ENCODE measurements at places on chromosomes 1 and 21.
A peak's percentile ranks its signal among the peaks of the same experiment; 100 is the strongest.

DNA sequence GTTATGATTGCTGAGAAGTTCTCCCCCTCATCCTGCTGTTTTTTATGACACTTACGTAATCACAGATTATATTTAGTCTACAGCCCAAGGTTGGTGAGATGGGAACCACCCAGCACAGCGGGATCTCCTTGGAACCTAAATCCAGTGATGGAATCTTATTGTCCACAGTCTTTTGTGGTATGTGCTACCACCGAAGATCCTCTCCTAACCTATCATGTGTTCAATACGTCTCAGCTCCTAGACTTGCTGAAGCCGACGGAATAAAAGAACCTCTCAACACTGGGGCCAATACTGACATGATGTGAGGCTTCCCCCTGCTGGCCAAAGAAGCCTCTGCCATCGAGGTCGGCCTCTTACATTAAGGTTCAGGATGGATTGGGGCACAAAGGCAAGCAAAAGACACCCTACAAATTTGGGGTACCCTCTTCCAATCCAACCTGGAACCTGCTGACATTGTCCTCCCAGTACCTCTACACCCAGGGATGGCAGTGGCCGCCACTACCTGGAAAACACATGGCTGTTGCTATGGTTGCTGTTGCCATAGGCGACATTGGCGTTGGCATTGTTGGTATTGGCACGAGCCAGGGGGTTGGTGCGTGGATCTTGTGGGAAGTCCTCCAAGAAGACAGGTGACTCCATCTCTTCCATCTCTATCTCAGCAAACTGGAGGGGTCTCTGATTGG is 19.4 kb upstream of the KIF21B start:
- DNase-seq: peak; percentile 37

- no peak for DNase-seq
Observed at GRCh38 chr1:179126338-179127060, 44.6 kb downstream of the TOR3A start.

- peak; percentile 46 for DNase-seq
Observed at GRCh38 chr1:78676347-78676982, 26.8 kb downstream of the IFI44 start.

- no peak for DNase-seq
Observed at GRCh38 chr1:7107109-7107830, 322.0 kb downstream of the CAMTA1 start.

DNA sequence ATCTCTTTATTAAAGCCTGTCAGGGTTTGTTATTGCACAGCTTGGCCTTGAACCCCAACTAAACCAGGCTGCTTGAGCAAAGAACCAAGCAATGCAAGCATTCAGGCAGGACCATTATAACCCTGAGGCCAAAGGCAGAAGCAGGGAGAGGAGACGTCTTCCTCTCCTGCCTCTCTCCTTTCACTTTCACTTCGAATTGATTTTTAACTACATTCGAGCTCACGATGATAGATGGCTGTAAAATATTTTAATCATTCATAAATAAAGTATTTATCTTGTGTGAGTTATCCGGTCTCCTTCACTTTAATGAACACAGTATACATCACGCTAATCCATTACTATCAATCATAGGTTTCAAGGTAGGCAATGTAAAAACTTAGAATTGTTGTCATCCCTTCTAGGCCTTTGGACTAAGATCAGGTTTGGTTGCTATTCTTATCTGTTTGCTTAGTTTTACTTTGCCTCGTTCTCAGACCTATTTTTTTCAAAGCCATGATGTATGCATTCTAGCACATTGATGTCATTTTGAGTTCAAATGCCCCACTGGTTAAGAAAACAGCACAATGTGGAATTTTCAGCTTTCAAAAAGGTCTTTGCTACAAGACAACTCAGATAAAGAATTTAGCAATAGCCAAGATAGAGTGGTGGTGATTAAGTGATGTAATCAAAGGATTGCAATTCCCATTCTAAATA is 480.2 kb upstream of the RUNX1 start:
- DNase-seq: no peak

DNA sequence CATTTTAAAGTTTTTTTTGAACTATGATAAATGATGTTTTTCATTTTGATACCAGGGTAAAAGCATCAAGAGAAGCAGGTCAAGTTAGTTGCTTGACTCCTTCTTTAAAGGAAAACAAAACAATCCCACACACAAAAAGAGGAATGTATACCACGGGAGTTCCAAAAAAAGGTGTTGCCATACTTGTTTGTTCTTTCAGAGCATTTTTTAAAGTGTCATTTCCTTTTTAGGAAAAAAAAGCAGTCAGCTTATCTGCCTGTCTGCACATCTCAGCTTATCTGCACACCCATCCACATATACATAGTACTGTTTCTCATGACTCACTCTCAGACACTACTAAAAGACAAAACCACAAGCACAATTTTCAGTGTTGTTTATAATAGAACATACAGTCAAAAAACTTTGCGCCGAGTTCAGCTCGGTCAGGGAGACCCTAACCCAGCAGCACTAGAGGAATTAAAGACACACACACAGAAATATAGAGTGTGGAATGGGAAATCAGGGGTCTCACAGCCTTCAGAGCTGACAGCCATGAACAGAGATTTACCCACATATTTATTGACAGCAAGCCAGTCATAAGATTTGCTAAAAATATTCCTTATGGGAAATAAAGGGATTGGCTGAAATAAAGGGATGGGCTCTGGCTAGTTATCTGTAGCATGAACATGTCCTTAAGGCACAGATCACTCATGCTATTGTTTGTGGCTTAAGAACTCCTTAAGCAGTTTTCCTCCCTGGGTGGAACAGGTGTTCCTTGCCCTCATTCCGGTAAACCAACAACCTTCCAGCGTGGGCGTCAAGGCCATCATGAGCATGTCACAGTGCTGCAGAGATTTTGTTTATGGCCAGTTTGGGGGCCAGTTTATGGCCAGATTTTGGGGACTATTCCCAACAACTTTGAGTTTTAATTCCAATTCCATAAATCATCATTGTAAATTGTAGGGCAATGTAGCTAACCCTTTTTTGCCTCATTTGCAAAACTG is 11.4 kb upstream of the MNDA start:
- no peak for DNase-seq

- DNase-seq: no peak
Observed at GRCh38 chr1:59879996-59880505, 46.5 kb downstream of the CYP2J2 start.

DNA sequence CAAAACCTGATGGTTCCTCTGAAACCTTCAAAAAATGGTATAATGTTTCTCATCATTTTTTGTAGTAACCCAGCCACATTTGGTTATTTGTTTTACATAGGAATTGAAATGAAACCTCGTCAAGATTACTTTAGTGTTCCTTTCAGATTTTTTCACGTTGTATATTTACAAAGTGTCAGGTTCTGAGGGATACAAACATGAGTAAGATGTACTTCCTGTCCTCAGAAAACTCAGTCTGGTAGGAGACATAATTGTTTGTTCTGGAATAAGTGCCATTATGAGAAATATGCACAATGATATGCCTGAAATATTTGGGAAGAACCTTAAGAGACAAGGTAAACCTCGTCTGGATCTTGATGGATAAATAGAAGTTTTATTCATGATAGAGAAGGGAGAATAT is 145.5 kb downstream of the USP25 start:
- DNase-seq: no peak

- no peak for DNase-seq
Observed at GRCh38 chr1:71738910-71739309, 543.4 kb downstream of the NEGR1 start.

DNA sequence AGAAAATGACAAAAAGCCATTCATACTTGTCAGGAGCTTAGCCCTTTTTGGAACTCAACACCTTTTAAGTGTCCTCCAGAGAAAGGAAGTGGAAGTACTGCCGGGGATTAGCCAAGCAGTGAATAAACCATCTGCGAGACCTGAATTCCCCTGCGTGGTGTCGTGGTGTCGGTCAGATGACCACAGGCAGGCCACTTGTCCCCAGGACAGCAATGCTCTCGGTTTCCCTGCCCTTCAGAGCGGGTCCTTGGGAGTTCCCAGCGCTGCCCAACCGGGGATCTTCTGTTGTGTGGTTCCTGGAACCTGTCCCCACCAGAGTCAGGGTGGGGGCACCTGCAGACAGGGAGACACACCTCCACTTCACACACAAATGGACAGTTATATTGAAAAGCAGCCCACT is 9.2 kb downstream of the GPR157 start:
- DNase-seq: no peak

DNA sequence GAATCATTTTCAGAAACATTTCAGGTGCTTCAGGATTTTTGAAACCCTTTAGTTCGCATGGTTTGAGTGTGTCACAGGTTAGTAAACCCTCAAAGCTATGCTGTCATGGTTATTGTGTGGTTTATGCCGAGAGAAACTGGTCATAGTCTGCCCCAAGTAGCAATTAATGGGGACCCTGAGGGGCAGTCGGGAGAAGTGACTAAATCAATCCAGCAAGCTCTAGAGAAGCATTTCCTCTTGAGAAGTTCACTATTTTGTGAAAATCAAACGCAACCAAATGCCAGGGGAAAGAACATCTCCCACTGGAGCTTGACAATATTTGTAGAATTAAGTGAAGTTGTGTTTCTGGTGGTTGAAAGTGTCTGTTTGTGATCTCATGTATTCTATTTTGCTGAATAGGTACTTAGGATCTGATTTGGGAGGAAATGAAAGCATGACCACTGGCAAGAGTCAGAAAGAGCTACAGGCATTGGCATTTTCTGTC is 63.0 kb upstream of the BACH1 start:
- DNase-seq: no peak

GRCh38 chr1:76371941-76372340 is 297.4 kb downstream of the ST6GALNAC3 start:
- no peak for DNase-seq
